IPS DF 19.7 (cell line): ENCODE measurements at places on chromosomes 16 and 17.

- no peak for DNase-seq
Observed at GRCh38 chr17:64575431-64575830, 68.7 kb downstream of the CEP95 start.

- DNase-seq, result no peak
Observed at GRCh38 chr17:19531780-19532501, 1.7 kb upstream of the SLC47A1 start.

DNA sequence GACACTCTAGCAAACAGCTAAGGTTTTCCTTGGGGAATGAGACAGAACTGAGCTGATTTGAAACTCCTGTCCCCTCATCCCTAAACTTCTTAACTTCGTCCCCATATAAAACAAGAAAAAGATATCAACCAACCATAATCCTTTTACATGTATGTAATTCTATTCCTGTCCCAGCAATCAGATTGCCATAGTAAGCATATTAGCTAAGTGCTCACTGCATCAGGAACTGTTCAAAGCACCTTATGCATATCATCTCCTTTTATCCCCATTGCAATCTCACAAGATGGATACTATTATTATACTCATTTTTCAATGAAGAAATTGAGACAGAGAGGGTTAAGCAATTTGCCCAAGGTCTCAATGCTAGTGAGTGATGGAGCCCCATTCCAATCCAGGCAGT lies 6.8 kb downstream of the KIF18B start:
- DNase-seq, result no peak

- no peak for DNase-seq
Observed at GRCh38 chr16:79659344-79659743, 58.8 kb upstream of the MAF start.

- DNase-seq, result no peak
Observed at GRCh38 chr16:46947900-46948547, 25.4 kb downstream of the DNAJA2 start.
